ENCODE measurements at places on chromosomes 12 and 14. TPM values are rescaled to one million over a fixed set of nuclear protein-coding genes. Genes with fewer than 3 reads are reported as not detected.

KRT82 gene
- not detected for total RNA-seq

OR4N2 gene
- not detected for total RNA-seq

ARMH4 gene
- total RNA-seq: not detected

ALDH2 gene
- total RNA-seq: 1.4 TPM

TAS2R13 gene
- total RNA-seq: 0.21 TPM

MYO1H gene
- total RNA-seq: not detected

NGB gene
- not detected for total RNA-seq

SERPINA12 gene
- not detected for total RNA-seq

RPGRIP1 gene
- total RNA-seq: not detected

SLCO1A2 gene
- total RNA-seq: not detected

OTOGL gene
- total RNA-seq: not detected

All from activated CD8-positive, alpha-beta memory T cell treated with anti-CD3 and anti-CD28 coated beads for 36 hours (primary cell).